Fibroblast of lung (primary cell): ENCODE measurements at places on chromosomes 2 and 18.

- H3K27ac ChIP-seq: no peak overlapping the region
- H3K4me3 ChIP-seq: no peak overlapping the region
- no peaks in the 10 kb centered on the region for H3K27me3 ChIP-seq
- H3K36me3 ChIP-seq: no peaks in the 10 kb centered on the region
Measured at GRCh38 chr2:100909534-100910081, 89.7 kb downstream of the NPAS2 start.

DNA sequence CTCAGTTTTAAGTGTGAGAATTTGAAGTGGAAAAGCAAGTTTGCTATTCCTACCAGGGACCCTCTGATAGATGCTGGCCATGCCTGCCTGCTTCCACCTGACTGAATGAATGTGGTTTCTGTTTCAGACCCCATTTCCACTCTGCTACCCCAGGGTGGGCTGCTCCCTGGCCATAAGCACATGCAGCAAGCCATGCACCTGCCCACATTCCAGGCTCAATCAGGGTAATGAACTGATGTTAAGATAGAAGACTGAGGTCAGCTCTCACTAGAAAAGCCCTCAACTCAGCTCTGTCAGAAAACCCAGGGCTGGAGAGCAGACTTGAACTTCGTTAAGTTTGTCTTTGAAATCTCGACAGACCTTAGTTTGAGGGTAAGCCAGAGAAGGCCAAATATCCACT lies 333.9 kb downstream of the CYRIA start:
- no peak for DNase-seq
- no peak overlapping the region for H3K4me3 ChIP-seq
- no peaks in the 10 kb centered on the region for H3K27me3 ChIP-seq
- no peaks in the 10 kb centered on the region for H3K36me3 ChIP-seq
- no peaks in the 10 kb centered on the region for H3K4me1 ChIP-seq

- H3K27me3 ChIP-seq: no peaks in the 10 kb centered on the region
- DNase-seq: no peak
- H3K36me3 ChIP-seq: no peaks in the 10 kb centered on the region
- H3K27ac ChIP-seq: no peak overlapping the region
Measured at GRCh38 chr2:154677401-154677800, 21.1 kb upstream of the KCNJ3 start.

- H3K4me3 ChIP-seq: peak overlapping the region; percentile 74
- no peaks in the 10 kb centered on the region for H3K36me3 ChIP-seq
- DNase-seq: no peak
- H3K4me1 ChIP-seq: peaks cover 4% of the 10 kb centered on the region
- no peaks in the 10 kb centered on the region for H3K27me3 ChIP-seq
Measured at GRCh38 chr2:177391822-177392372, 676 bp upstream of the AGPS start.

GRCh38 chr2:98454500-98455235 lies 10.0 kb downstream of the INPP4A start:
- H3K4me3 ChIP-seq: no peak overlapping the region
- no peaks in the 10 kb centered on the region for H3K36me3 ChIP-seq
- no peaks in the 10 kb centered on the region for H3K27me3 ChIP-seq
- peak; percentile 22 for DNase-seq
- H3K4me1 ChIP-seq: peaks cover 9% of the 10 kb centered on the region

DNA sequence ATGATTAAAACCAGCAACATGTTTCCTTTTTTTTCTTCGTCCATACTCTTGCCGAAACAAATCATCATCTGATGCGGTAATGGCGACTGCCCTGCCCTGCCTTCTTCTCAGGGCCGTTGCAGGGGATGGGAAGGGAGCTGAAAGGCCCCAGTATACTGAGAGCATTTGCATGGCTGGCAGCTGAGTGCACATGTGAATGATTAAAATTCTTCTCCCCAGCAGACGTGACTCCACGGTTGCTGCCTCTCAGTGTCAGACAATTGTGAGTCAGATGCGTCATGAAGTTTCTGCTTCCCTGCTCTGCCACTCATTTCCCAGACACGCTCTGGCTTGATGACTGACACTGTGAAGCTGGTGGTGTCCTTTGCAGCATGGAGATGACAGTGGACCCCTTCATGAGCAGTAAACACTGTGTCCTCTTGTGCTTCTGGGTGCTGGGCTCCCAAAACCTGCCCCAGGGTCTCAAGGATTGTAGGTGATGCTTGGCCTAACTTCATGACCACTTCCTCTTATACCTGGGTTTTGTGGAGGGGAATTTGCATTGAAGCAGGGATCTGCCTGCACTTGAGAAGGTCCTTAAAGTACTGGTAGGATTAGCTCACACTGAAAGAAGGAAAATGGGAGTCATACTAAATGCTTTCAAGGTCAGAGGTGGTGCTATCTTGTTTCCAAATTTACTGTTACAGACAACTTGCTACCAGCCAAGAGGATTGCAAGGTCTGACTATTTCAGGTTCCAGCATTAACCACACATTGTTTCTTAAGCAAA lies 222.5 kb upstream of the COPS8 start:
- no peaks in the 10 kb centered on the region for H3K36me3 ChIP-seq
- H3K27ac ChIP-seq: peak overlapping the region; percentile 30
- no peaks in the 10 kb centered on the region for H3K27me3 ChIP-seq
- H3K4me1 ChIP-seq: peaks cover 3% of the 10 kb centered on the region

- no peak for DNase-seq
- no peak overlapping the region for H3K4me3 ChIP-seq
- no peaks in the 10 kb centered on the region for H3K27me3 ChIP-seq
- no peak overlapping the region for H3K27ac ChIP-seq
Measured at GRCh38 chr2:71940695-71941094, 207.0 kb downstream of the CYP26B1 start.
